ENCODE measurements at places on chromosomes 7 and 10.

DNA sequence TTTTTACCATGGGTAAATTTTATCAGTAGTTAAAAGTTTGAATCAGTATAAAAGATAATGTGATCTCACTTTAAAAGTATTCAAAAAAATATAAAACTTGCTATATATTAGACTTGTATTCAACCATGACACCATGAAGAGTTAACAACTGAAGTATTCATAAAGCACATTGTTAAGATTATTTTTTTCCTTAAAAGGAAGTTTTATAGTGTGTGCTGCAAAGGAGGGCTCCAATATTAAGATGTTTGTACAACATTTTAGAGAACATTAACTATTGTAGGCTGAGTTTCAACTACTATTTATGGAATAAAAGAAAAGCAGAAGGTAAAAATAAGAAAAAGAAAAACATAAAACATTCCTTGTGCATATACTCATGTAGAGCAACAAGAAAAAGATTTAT is 24.5 kb upstream of the CUBN start:
- no peak for DNase-seq

- DNase-seq = no peak
These were observed 55.4 kb upstream of the LMTK2 start for GRCh38 chr7:98051118-98051744.

- no peak for DNase-seq
These were observed 69.6 kb upstream of the CSTF2T start for GRCh38 chr10:51768886-51769465.

DNA sequence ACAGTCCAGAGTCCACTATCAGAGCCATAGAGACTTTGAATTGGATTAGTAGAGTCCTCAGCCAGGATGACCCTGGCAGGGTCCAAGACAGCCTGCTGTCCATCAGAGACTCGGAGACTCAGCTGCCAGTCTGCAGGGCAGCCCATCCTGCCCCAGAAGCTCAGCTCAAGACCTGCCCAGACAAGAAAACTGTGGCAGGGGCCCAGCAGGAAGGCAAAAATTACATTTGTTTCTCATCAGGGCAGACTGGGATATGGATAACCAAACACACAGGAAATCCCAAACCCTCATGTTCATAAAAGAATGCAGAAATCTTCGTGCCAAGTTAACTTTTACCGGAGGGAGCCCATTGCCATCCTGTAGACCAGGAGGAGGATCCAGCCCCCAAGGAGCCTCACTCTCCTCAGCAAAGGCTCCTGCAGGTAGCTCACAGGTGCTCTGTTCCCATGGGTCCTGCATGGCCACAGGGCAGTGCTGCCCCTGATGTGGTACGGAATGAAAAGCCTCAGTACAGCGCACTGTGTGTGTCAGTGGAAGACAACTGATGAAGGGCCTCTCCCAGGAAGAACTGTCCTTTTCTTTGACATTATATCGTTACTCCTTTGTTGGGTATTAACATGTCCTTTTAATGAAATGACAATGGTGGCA is 222.2 kb downstream of the KCNMA1 start:
- DNase-seq = no peak

- DNase-seq = no peak
These were observed 189.2 kb downstream of the PLPP4 start for GRCh38 chr10:120646159-120646732.
